ENCODE measurements at places on chromosomes 6 and 20. TPM values are rescaled to one million over a fixed set of nuclear protein-coding genes. Genes with fewer than 3 reads are reported as not detected.

DNA sequence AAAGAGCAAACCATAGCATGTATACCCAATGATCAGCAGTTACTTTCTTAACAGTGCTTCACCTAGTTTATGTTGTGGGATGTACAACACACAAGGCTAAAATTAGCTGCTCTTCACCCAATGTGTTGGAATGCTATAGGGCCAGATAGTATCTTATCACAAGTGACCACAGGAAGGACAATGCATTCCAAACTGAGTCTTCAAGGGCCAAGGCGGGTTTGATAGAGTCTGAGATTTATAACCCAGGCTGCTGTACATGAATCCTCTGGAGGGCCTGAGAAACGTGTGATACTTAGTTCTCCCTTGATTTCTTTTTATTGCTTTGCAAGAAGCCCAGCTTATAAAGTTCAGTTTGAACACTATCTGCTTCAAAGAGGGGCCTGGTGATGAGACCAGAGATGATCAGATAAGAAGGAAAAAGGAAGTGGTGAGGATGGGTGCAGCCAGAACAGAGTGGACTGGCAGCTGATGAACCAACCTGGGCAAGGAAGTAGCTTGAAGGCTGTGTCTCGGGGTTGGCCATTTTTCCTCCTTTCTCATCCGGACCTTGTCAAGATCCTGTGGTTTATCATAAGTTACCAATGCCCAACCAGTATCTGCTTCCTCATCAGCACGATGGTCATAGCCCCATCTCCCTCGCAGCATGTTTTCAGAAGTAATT, 62.2 kb upstream of the BMP2 start:
- H3K27me3 ChIP-seq = no peaks in the 10 kb centered on the region
- H3K27ac ChIP-seq = no peak overlapping the region
- no peak for DNase-seq
- H3K4me1 ChIP-seq = no peaks in the 10 kb centered on the region
- H3K4me3 ChIP-seq = no peak overlapping the region

DNA sequence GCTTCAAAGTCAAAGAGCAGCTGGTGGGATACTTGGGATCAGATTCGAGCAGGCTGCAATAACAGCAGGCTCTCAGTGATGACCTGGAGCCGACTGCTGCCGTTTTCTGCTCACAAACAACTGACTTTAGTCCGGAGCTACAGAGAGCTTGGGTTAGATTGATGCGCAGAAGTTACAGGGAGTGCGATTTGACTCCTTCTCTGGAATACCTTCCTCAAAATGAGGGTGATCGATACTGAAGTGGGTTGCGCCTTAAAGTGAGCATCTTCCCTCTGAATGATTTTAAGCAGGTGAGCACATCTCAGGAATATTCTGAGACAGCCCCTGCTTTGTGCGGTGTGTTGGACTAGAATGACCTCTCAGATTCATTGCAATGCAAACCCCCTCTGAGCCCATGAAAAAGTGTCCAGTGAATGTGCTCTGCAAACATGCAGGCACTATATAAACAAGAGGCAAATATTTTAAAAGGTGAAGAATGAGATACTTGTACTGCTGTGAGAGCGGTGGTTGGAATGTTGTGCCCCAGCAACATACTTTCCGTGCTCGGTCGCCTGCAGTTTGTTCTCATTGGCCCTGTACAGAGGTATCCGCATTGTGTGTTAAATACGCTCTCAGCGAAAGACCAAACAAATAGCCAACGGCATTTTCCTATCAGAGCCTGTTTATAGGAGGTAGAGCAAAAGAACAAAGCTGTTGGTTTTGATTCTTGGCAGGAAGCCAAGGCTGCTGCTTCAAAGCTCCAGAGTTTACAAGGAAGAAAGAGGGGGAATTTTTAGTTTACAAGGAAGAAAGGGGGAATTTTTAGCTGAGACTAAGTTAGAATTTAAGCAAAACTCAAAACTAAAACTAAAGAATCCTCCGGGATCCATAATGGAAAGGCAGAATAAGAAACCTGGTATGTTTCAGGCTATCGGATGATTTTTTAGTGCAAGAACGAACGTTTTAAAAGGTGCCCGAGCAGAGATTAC, 67.7 kb downstream of the PHACTR2 start:
- H3K27me3 ChIP-seq = no peaks in the 10 kb centered on the region
- no peak for DNase-seq
- peaks cover 3% of the 10 kb centered on the region for H3K4me1 ChIP-seq
- H3K36me3 ChIP-seq = peaks cover 1% of the 10 kb centered on the region
- no peak overlapping the region for H3K27ac ChIP-seq
- no peak overlapping the region for H3K4me3 ChIP-seq

GRCh38 chr6:11350294-11350693, 117.8 kb upstream of the NEDD9 start:
- H3K27ac ChIP-seq = peak overlapping the region; percentile 42
- no peaks in the 10 kb centered on the region for H3K27me3 ChIP-seq

DNA sequence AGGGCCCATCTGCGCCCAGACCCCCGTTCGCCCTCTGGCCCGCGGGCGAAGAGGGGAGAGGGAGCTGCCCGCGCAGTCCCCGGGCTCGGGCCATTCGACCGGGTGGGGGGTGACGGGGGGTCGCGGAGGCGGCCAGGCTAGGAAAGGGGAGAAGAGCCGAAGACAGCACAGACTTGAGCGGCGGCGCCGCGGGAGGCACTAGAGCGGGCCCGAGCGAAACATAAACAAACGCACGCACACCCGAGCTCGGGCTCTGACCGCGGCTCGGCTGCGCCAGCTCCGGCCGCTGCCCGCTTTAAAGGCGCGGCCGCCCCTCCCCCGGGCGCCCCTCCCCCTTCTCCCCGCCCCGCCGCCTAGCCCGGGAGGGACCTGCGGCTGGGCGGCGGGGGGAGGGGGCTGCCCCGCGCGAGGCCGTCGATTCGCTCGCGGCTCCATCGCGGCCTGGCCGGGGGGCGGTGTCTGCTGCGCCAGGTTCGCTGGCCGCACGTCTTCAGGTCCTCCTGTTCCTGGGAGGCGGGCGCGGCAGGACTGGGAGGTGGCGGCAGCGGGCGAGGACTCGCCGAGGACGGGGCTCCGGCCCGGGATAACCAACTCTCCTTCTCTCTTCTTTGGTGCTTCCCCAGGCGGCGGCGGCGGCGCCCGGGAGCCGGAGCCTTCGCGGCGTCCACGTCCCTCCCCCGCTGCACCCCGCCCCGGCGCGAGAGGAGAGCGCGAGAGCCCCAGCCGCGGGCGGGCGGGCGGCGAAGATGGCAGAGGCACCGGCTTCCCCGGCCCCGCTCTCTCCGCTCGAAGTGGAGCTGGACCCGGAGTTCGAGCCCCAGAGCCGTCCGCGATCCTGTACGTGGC, at the start of gene FOXO3:
Gene FOXO3 (plus strand): TSS at position 455 of the 846 bp plus-strand sequence. CDS start 292 bp downstream, at position 747.
- peak within 1 kb of the TSS; percentile 74 for H3K27ac ChIP-seq
- peak; percentile 67 for DNase-seq
- H3K36me3 ChIP-seq = peaks cover 13% of the 10 kb centered on the region
- peak within 1 kb of the TSS; percentile 83 for H3K4me3 ChIP-seq

The GPSM3 gene
- 117 TPM for total RNA-seq

The LY86 gene
- 0.64 TPM for total RNA-seq

- no peaks in the 10 kb centered on the region for H3K4me1 ChIP-seq
- no peaks in the 10 kb centered on the region for H3K36me3 ChIP-seq
- H3K27ac ChIP-seq = no peak overlapping the region
These were observed 152.2 kb downstream of the MAFB start for GRCh38 chr20:40536808-40537207.

DNA sequence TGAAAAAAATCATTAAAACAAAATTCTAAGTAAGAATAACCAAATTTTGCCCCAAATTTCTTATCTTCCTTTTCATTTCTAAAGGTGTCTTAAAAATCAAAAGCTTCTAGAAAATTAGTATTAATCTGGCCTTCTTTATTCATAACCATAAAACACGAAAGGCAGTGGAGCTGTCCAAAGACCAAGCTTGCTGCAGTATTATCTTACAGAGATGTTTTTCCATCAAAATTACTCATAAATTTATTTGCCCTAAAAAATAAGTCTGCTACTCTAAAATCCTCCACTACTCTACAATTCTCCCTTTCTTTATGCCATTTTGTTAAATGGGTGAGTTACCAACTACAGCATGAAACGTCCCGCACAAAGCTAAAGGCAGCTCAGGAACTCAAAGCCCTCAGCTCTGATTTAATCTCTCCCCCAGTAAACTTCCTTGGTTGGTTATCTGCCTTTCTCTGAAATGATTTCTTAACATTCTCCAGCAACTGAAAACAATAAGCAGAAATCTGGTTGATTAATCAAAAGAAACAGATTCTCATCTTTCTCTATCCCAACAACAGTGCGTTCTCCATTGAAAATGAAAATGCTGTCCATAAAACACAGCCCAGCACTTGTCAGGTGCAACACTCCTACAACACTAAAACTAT, 2.1 kb downstream of the USP49 start:
- DNase-seq = no peak
- H3K27me3 ChIP-seq = no peaks in the 10 kb centered on the region
- H3K36me3 ChIP-seq = no peaks in the 10 kb centered on the region

DNA sequence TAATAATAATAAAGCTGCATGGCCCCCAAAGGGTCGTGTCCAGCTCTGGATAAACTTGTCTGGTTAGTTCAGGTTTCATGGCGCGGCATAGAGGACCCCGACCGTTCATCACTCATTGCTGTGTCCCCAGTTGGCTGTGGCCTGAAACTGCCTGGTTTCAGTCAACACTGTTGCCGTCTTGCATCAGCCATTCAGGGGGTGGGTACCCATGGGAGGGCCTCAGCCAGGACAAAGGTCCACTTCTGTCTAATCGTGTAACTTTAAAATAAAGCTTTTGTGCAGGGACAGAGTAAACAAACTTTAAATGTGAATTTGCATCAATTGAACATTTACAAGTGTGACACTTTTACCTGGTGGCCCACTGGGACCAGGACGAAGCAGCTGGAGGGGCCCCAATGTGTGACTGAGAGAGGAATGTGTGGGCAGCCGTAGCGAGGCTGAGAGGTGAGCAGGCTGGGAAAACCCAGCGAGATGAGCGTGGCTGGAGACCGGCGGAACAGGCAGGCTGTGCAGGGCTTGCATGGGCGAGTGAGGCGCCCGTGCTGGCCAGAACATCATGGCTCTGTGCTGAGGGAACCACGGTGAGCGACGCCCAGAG, 22.3 kb upstream of the UNC93A start:
- H3K4me1 ChIP-seq = no peaks in the 10 kb centered on the region
- peaks cover 13% of the 10 kb centered on the region for H3K27me3 ChIP-seq
- H3K36me3 ChIP-seq = no peaks in the 10 kb centered on the region
- H3K27ac ChIP-seq = no peak overlapping the region
- H3K4me3 ChIP-seq = no peak overlapping the region
- no peak for DNase-seq

GRCh38 chr20:37475252-37475651, 45.8 kb upstream of the NNAT start:
- DNase-seq = no peak
- H3K36me3 ChIP-seq = no peaks in the 10 kb centered on the region
- H3K4me1 ChIP-seq = no peaks in the 10 kb centered on the region
- no peak overlapping the region for H3K4me3 ChIP-seq
- no peak overlapping the region for H3K27ac ChIP-seq
- H3K27me3 ChIP-seq = peaks cover 3% of the 10 kb centered on the region

The LST1 gene
- total RNA-seq = 16.9 TPM

GRCh38 chr20:1206366-1207148, 3.3 kb downstream of the C20orf202 start:
- no peak for DNase-seq
- no peaks in the 10 kb centered on the region for H3K4me1 ChIP-seq
- H3K36me3 ChIP-seq = no peaks in the 10 kb centered on the region
- H3K27ac ChIP-seq = no peak overlapping the region
- no peak overlapping the region for H3K4me3 ChIP-seq

- H3K4me3 ChIP-seq = no peak overlapping the region
- peaks cover 40% of the 10 kb centered on the region for H3K27me3 ChIP-seq
- no peaks in the 10 kb centered on the region for H3K4me1 ChIP-seq
- no peak for DNase-seq
- H3K27ac ChIP-seq = no peak overlapping the region
- no peaks in the 10 kb centered on the region for H3K36me3 ChIP-seq
These were observed 11.2 kb downstream of the TFAP2D start for GRCh38 chr6:50724381-50725124.

DNA sequence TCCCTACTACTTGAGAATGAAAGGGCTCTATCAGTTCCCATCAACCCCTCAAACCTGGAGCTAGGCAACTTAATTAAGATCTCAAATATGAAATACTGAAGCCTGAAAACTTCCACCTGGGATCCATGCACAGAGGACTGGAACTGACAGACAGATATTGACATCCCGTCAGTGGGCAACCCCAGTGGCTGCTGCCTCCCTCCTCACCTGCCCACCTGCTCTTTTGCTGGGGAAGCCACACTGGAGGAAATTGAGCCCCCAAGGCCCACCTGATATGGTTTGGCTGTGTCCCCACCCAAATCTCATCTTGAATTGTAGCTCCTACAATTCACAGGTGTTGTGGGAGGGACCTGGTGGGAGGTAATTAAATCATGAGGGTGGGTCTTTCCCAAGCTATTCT, 192.8 kb downstream of the LRFN2 start:
- peaks cover 12% of the 10 kb centered on the region for H3K27me3 ChIP-seq
- no peak overlapping the region for H3K27ac ChIP-seq
- H3K4me1 ChIP-seq = peaks cover 2% of the 10 kb centered on the region
- H3K36me3 ChIP-seq = no peaks in the 10 kb centered on the region

Measured in activated CD4-positive, alpha-beta memory T cell treated with anti-CD3 and anti-CD28 coated beads for 36 hours (primary cell).